ENCODE measurements at places on chromosomes 7 and 10.

GRCh38 chr10:5512881-5513612 lies 11.7 kb upstream of the CALML3 start:
- no peak for DNase-seq

GRCh38 chr7:74070619-74070921 lies 13.0 kb upstream of the LIMK1 start:
- no peak for DNase-seq

- no peak for DNase-seq
These were observed 46.7 kb downstream of the SHOC2 start for GRCh38 chr10:110966146-110966545.

- DNase-seq = no peak
These were observed 61.2 kb downstream of the BPGM start for GRCh38 chr7:134707663-134708378.

- DNase-seq = peak; percentile 62
These were observed at the start of gene DEPP1 for GRCh38 chr10:44978570-44979280. DEPP1 (minus strand) TSS chr10:44978809; CDS start chr10:44978030, 779 bp downstream.

GRCh38 chr7:95001815-95002561 lies 94.6 kb downstream of the PPP1R9A start:
- DNase-seq = no peak

GRCh38 chr7:116393654-116394053 lies 105.9 kb upstream of the CAV2 start:
- DNase-seq = no peak

DNA sequence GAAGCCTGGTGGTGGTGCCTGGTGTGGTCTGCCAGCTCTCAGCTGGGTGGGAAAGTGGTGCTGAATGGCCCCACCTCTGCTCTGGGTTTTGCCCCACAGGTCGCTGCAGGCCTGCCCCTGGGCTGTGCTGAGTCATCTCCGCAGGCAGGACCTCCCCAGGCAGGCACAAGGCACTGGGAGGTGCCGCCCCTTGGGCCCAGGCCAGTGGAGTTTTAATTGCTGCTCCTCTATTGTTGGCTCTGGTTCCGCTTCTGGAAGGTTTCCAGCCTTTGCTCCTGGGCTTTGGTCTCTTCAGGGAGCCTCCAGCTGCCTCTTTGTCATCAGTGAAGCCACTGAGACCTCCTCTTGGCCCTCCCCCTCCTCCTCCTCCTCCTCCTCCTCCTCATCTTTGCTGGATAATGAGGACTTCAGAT lies 180.3 kb upstream of the GRB10 start:
- peak; percentile 81 for DNase-seq

DNA sequence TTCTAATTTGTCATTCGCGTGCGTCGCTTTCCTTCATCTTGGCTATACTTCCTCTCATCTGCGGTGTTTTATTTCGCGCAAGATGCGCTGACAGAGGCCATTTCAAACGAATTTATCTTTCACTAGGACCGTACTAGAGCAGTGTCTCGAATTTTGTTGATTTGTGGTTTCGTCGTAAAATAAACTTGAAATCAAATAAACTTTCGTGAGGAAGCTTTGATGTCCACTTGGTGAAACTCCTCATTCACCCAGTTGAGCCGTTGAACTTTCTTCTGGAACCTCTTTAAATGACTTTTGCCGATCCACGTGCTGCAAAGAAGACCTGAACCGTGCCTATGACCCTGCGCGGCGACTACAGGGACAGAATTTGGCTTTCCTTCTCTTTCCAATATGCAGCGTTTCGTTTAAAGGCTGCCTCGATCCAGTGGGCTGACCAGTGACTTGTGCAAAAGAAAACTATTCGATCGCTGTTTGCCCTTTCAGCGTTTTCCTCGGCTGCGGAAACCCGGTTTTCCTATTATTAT lies 163.9 kb upstream of the PPP1R3A start:
- no peak for DNase-seq

DNA sequence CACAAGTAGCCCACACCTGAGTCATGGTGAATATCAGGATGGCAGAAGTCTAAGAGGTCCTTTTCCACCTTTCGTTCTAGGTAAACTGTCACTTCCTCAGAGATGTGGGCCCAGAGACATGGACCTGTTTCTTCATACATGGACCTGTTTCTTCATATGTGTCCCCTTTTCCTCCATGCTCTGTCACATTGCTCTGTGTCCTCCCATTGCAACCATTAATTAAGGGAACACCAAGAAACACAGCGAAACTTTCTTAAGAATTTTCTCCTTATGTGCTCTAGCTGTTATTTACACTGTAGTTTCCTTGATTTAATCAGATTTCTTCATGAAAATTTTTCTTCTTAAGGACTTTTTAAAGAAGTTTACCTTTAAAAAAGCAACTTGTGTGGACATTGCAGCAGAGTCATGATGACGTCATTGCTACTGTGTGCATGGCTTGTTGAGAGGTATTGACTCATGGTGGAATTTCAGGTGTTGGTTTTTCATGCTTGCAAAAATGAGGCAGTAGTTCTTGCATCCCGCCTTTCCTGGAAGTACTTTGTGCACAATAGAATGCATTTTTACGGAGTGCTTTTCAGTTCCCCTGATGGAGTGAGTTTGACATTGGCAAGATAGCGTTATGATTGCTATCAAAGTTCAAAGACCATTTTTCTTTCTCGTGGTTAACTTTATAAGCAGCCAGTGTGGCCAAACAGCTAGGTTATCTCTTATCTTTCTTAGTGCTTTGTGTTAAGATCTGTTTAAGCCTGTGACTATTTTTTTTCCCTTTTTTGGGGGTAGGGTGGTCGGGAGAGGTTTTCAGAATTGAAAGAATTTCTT lies 37.7 kb downstream of the CFAP58 start:
- DNase-seq = no peak
